ENCODE measurements at places on chromosomes 4 and X.

- DNase-seq, result no peak
Measured at GRCh38 chr4:173284463-173284862, 49.7 kb downstream of the HMGB2 start.

DNA sequence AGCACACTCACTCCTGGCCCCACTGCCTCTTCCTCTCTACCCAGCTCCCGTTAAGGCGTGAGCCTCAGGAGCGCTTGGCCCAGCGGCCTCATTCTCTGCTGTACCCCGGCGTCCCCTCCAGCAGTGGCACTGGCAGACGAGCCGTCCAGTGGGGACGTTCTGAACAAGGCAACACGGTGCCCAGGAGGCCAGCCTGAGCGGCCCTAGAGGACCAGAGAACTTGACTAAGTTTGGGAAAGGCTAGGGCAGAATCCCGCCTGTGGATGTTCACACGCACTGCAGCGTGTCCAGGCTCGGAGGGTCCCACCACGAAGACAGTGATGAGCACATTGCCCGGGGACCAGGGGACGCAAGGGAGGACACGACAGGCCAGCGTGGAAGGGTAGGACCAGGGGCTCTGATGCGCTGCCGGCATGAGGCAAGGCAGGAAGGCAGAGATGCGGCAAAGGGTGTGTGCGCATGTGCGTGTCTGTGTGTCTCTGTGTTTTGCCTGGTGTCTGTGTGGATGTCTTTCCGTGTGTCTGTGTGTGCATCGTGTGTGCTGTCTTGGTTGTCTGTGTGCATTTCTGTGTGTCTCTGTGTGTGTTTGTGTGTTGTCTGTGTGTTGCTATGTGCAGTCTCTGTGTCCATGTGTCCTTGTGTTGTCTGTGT, 89.4 kb downstream of the ABLIM2 start:
- no peak for DNase-seq

DNA sequence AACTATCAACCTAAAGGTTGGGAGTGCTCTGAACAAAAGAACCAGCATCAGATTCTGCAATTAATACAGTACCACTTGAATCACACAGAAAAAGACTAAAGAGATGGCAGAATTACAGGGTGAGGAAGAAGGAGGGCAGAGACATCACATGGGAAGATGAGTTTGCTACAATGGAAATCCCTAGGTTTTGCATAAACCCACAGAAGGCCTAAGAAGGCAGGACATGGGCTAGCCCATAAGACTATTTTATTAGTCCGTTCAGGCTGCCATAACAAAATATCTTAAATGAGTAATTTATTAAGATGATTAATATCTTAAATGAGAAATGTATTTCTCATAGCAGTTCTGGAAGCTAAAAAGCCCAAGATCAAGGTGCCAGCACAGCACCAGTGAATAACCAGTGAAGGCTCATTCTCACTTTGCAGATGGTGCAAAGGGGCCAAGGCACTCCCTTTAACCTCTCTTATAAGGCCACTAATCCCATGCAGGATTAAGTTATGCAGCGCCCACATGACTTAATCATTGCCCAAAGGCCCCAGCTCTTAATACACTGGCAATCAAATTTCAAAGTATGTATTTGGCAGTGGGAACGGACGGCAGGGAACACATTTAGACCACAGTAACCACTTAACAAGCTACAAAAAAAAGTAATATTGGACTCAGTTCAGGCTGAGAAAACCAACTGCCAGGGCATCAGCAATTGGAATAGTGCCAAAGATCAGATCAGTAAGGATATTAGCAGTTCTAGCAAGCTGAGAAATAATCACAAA, 47.6 kb upstream of the NEUROG2 start:
- no peak for DNase-seq

DNA sequence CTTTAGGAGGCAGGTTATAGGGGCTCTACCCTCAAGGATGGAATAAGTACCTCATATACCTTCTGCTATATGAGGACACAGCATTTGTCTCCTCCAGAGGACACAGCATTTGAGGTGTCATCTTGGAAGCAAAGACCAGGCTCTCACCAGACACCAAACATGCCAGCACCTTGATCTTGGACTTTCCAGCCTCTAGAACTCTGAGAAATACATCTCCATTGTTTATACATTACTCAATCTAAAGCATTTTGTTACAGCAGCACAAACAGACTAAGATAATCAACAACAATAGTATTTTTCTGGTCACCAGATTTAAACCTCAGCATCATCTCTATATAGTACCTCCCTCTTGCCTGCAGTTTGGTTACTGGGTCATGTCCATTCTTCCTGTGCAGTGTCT, 237.5 kb upstream of the KLF3 start:
- DNase-seq, result no peak

- peak; percentile 58 for DNase-seq
Measured at GRCh38 chrX:107718156-107718621, 57.4 kb downstream of the TSC22D3 start.

GRCh38 chr4:38620065-38620464, 43.9 kb upstream of the KLF3 start:
- DNase-seq, result no peak

DNA sequence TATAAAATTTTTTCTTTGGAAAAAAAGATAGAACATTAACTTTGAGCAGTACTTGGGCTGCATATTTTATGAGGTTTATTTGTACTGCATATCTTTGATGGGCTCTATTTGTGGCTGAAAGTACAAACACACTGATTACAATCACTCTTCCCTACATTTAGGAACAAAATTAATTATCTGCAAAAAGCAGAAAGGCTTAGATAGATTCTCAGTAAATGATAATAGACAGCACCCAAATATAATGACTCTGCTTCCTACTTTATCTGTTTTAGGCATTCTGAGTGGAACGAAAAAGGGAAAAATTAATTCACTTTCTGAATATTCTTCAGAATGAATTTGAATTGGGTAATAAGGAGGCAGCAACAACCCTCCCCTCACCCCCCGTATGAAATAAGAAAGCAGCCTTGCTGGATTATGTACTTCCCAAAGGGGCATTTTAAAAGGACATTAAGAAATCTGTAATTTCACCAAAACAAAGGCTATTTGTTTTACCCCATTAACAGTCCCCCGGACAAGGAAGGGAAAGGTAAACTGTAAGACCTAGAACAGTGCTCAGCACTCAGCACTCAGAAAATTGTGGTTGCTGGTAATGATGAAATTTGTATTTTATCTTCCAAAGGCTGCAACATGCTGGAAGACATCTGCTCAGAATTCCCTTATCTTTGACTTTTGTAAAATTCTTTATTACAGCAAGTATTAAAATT, 242.6 kb downstream of the GPC3 start:
- DNase-seq, result no peak

- DNase-seq, result no peak
Measured at GRCh38 chrX:119082278-119082677, 9.5 kb downstream of the CT47C1 start.
